Stimulated activated naive CD4-positive, alpha-beta T cell (primary cell): ENCODE measurements at places on chromosomes 1 and 21.

DNA sequence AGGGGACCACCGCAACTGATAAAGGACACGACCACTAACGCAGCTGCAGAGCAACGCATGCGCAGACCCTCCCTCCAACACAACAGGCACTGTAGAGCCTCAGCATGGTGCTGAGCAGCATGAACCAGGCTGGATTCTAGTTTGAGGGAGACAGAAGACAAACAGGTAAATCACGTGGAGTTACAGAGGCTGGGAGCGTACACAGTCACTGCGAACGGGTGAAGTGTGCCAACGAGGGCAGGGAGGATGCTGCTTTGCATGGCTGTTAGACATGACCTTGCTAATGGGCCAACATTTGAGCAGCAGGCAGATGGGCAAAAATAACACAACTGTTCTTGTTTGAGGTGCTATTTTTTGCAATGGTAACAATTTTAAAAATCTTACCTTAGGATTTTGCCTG, 55.2 kb upstream of the NADK start:
- no peak for DNase-seq

DNA sequence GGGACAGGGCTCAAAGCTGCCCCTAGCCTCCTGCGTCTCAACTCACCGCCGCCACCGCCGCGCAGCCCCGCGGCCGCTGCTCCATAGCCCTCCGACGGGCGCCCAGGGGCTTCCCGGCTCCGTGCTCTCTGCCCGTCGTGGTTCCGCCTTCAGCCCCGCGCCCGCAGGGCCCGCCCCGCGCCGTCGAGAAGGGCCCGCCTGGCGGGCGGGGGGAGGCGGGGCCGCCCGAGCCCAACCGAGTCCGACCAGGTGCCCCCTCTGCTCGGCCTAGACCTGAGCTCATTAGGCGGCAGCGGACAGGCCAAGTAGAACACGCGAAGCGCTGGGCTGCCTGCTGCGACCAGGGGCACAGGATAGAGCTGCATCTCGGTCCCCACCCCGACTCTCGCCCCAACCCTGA, at the start of gene TNFRSF25:
TSS of gene TNFRSF25 (minus strand) at position 151 of the 400 bp plus-strand sequence. CDS start at position 85, 66 bp downstream.
- DNase-seq = peak; percentile 46

- DNase-seq = no peak
Observed at GRCh38 chr1:115183158-115183557, 93.9 kb upstream of the TSPAN2 start.

GRCh38 chr1:27906759-27907158, 28.0 kb upstream of the SMPDL3B start:
- no peak for DNase-seq

- DNase-seq = no peak
Observed at GRCh38 chr1:58814251-58815068, 30.6 kb upstream of the JUN start.

DNA sequence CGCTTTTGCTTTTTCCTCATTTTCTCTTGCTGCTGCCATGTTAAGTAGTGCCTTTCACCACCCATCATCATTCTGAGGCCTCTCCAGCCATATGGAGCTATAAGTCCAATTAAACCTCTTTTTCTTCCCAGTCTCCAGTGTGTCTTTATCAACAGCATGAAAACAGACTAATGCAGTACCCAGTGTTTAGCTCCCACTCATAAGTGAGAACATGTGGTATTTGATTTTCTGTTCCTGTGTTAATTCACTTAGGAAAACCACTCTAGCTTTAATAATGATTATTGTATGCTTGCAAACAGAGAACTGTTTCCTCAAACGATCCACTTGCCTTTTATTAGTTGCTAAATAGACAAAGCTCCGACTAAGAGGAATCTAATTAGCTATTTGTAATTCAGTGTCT, 43.3 kb downstream of the IL23R start:
- DNase-seq = no peak

DNA sequence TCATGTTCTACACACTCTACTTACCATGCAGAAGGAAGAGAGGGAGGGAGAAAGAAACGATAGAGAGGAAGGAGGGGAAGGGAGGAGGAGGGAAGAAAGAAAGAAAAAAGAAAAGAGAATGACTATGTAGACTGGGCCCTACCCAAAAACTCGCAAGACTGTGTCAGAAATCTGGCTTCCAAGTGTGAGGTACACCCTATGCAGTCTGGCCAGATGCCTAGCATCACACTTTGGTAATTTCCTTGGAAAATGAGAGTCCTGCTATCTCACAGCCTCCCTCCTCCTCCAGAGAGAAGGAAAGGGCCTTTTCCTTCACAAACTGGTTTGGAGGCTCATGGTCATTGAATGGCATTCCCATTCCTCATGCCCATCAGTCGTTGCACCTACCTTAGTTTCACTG, 86.4 kb upstream of the LRRC8D start:
- DNase-seq = no peak

- no peak for DNase-seq
Observed at GRCh38 chr1:2350911-2351655, 40.3 kb downstream of the MORN1 start.

- no peak for DNase-seq
Observed at GRCh38 chr1:925561-926421, 2.1 kb downstream of the SAMD11 start.

DNA sequence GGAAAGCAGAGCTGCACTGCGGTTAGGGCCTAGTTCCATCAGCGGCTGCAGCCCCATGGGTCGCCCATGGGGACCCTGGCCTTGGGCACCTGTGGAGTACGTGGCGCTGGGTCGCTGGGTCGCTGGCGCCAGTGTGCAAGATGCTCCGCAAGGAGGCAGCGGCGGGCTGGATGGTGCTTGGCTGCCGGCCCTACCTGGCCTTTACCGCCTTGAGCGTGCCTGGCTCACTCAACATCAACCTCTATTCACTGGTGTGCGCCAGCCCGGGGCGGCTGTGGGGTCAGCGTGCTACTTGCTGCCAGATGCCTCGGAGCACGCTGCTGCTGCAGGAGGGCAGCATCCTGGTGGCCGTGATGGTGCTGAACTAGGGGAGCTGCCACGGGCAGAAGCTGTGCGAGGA, 85.1 kb upstream of the RHOU start:
- no peak for DNase-seq

GRCh38 chr1:244316407-244316806, 135.3 kb downstream of the ADSS2 start:
- no peak for DNase-seq

- no peak for DNase-seq
Observed at GRCh38 chr1:160486453-160486852, 36.6 kb downstream of the SLAMF6 start.

- no peak for DNase-seq
Observed at GRCh38 chr1:197027359-197027758, 39.7 kb downstream of the F13B start.

DNA sequence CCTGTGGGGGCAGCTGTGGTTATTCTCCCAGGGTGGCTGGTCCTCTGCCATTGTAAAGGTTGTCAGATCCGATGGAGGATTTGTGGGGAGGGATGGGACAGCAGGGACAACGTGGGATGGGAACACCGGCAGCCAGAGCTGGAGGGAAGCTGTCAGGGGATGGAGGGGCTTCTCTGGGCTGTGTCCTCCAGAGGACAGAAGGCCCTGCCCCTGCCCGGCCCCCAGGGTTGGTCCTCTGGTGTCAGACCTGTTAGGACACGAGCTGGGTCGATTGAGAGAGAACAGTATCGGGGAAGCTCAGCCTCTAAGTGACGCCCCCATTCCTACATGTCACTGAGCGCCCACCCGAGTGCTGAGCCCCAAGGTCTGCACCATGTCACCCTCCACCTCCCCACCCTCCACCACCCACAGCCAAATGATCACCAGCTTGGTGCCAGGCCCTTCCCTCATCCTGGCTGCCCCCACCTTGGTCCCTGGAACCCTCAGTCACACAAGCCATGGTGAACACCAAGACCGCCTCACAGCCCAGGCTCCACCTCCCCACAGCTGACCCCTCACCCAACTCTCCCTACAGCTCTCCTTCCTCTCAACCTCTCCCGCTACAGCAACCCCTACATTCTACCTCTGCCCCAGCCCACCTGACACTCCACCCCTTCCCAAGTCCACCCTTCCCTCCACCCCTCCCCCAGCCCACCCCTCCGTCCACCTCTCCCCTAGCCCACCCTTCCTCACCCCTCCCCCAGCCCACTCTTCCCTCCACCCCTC, 244.4 kb downstream of the MATN1 start:
- no peak for DNase-seq

GRCh38 chr21:31750843-31751242, 18.9 kb upstream of the SCAF4 start:
- no peak for DNase-seq

DNA sequence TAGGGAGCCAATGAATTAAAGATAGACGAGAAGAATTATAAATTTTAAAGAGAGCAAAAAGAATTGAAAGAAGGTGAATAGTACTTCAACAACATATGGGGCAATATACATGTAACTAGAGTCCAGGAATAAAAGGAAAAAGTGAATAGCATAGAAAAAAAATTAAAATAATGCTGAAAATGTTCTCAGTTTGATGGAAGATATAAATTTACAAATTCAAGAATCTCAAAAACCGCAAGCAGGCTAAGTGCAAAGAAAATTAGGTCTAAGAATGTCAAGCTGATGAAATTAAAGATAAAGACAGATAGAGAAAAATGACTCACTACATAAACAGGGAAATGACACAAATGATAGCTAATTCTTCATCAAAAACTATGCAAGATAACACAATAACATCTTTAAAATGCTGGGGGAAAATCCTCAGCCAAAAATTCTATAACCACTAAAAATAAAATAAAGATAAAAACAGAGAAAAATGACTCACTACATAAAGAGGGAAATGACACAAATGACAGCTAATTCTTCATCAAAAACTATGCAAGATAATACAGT, 326.3 kb downstream of the TBX15 start:
- no peak for DNase-seq

- no peak for DNase-seq
Observed at GRCh38 chr1:52670604-52671003, 27.5 kb downstream of the COA7 start.

DNA sequence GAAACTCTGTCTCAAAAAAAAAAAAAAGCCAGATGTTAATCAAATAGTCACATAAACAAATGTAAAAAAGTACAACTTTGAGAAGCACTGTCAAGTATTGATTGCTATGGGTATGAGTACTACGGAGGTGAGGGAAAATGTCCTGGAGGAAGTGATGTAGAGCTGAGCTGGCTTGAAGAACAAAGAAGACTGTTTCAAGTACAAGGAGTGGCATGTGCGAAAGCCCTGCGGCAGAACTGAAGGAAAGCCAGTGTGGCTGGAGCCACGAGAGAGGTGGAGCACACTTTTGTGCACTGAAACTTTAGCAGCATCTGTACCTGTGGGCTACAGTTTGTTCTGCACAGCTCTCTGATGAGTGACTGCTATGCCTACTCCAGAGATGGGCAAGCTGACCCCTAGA, 5.4 kb upstream of the RPS6KA1 start:
- DNase-seq = no peak

DNA sequence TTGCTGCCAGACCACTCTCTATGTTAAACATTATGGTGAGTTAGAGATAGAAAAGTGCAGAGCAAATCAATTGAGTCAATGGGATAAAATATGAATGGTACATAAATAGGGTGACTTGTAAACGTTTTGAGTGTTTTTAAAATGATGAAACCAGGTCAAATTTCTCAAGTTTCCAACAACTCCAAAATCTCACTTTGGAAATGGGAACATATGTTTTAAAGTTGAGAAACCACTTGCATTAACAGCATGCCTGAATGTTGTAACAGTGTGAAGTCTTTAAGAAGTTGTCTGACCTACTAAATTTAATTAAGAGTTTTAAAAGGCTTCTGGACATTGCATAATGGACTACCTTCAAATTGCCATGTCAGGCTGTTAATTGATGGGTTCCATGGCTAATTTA, 33.6 kb upstream of the RAVER2 start:
- DNase-seq = no peak

GRCh38 chr21:41349126-41349525, 12.7 kb upstream of the MX2 start:
- no peak for DNase-seq

DNA sequence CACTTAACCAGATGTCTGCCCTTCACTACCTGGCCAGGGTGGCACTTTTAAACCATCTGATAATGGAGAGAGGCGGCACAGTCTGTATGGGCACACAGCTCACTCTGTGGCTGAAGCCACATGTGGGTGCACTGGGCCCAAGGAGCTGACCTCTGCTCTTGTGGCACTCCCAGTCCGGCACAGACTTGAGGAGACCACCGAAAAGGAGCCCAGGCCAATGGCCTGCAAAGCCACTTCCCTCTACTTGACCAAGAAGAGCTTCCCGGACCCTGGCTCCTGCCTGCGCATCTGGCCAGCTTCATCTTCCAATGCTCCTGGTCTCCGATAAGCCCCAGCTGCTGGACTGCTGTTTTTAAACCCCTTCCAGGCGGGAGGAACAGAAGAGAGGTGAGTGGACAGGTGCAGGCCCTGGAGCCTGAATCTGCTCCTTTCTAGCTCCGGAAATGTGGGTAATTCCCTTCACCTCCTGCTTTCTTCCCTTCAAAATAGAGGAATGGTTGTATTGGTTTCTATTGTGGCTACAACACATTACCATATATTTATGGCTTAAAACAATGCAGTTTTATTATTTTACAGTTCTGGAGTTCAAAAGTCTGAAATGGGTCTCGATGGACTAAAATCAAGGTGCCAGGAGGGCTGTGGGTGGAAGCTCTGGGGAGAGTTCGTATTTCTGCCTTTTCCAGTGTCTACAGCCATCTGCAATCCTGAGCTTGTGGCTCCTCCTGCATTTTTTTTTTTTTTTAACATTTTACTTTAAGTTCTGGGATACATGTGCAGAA, 11.6 kb downstream of the GNG4 start:
- DNase-seq = no peak

GRCh38 chr1:67939942-67940341, 106.7 kb upstream of the GNG12 start:
- DNase-seq = no peak

DNA sequence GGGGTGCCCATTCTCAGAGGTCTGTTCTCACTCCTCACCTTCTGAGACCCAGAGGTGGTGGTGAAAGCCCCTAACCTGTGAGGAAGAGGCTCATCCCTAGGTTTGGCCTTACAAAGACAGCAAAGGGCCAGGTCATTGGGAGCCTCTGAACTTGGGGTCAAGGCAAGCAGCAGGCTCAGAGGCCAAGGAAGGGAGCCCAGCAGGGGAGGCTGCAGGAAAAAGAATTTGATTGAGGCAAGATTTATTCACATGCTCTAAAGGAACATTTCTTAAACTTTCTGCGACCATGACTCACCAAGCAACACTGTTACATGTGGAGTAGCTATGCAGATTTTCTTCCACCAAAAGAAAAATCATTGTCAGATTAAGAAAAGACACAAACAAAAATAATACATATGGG, 132.5 kb upstream of the SYT6 start:
- no peak for DNase-seq

- no peak for DNase-seq
Observed at GRCh38 chr21:16633831-16634459, 878.9 kb upstream of the CXADR start.

- DNase-seq = no peak
Observed at GRCh38 chr1:53077599-53077965, 15.6 kb downstream of the PODN start.

- DNase-seq = no peak
Observed at GRCh38 chr1:223819730-223820514, 25.8 kb downstream of the TP53BP2 start.

DNA sequence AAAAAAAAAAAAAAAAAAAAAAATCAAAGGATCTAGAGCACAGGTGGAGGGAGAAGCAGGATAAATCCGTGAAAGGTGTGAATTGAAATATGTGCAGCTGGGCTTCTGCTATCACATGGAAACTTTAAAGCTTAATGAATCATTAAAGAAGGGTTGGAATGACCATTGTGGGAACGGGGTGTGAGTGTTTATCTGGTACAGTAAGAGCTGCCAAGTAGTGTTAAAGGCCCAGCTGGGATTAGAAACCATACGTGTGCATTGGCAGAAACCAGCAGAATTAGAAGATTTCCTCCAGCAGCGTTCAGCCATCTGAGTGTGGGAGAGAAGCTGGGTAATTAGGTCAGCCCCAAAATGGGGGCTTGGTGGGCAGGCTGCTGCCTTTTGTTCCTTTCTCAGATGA, 13.5 kb downstream of the FALEC start:
- no peak for DNase-seq
